ENCODE measurements at places on chromosomes 1 and 21. TPM values are rescaled to one million over a fixed set of nuclear protein-coding genes. Genes with fewer than 3 reads are reported as not detected.

GRCh38 chr1:151568626-151569088 is 28.5 kb downstream of the TUFT1 start:
- no peaks in the 10 kb centered on the region for H3K27me3 ChIP-seq
- H3K36me3 ChIP-seq: no peaks in the 10 kb centered on the region
- peaks cover 4% of the 10 kb centered on the region for H3K4me1 ChIP-seq
- no peak for DNase-seq
- H3K27ac ChIP-seq: peak overlapping the region; percentile 54
- no peak overlapping the region for H3K4me3 ChIP-seq

DNA sequence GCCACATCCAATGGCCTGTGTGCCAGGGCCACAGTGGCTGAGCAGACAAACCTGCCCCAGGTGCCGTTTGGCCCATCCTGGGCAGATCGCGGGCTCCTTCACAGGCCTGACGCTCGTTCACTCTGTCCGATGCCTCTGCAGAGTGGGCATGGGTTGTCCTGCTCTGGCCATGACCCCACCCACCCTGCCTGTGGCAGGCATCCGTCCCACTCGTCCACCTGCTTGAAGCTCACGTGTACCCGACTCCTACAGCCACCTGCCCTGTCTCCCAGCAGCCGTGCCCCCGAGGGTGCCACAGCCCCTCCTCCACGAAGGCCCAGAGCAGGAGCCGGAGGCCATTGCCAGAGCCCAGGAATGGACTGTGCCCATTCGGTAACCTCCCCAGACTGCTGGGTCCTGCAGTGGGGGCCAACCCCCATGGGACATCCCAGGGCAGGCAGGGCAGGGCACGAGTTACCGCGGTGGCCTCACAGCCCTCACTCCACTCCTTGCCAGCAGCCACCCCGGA is 41.9 kb downstream of the TRIM11 start:
- H3K36me3 ChIP-seq: no peaks in the 10 kb centered on the region
- H3K27me3 ChIP-seq: no peaks in the 10 kb centered on the region
- no peak overlapping the region for H3K27ac ChIP-seq
- no peak for DNase-seq
- H3K4me3 ChIP-seq: no peak overlapping the region
- no peaks in the 10 kb centered on the region for H3K4me1 ChIP-seq

- peak within 1 kb of the TSS; percentile 97 for H3K4me3 ChIP-seq
- peak within 1 kb of the TSS; percentile 99 for H3K27ac ChIP-seq
- H3K4me1 ChIP-seq: peaks cover 33% of the 10 kb centered on the region
- no peaks in the 10 kb centered on the region for H3K27me3 ChIP-seq
- H3K36me3 ChIP-seq: peaks cover 3% of the 10 kb centered on the region
These were observed at the start of gene PRKACB for GRCh38 chr1:84143796-84144565. Gene PRKACB (plus strand): TSS chr1:84144271. CDS start chr1:84144362, 91 bp downstream.

DNA sequence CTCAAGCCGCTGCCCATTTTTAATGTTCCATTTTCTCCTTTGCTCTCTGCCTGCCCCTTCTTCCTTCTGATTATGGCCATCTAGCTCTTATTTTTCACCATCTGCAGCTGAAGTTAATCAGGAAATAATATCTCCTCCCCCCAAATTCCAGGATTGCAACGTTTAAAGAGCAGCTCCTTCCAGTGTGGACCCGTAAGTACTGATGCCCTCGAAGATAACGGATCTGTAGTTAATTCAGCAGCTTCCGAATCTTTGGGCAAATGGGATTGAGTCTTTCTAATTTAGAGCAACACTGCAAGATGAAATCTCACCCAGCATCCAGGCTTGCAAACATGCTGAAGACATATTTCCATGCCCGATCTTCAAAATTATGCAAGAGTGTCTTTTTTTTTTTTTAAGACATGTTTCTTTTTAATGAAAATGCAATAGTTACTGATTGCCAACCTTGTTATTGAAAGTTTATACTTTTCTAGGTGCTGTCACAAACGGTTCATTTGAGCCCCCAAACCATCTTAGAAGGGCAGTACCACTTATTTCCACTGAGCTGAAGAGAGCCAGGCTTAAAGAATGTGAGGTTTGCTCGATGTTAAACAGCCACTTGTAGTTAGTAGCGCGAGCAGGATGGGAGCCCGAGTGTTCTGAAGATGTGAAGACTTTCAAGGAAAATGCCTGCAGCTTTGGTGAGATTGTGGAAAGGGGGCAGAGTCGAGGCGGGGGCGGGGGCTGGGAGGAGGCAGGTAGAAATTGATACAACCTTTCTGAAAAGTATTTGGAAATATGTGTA is 10.9 kb upstream of the RCAN3 start:
- H3K4me1 ChIP-seq: peaks cover 34% of the 10 kb centered on the region
- H3K27me3 ChIP-seq: no peaks in the 10 kb centered on the region
- peak overlapping the region; percentile 32 for H3K27ac ChIP-seq
- no peak overlapping the region for H3K4me3 ChIP-seq

DNA sequence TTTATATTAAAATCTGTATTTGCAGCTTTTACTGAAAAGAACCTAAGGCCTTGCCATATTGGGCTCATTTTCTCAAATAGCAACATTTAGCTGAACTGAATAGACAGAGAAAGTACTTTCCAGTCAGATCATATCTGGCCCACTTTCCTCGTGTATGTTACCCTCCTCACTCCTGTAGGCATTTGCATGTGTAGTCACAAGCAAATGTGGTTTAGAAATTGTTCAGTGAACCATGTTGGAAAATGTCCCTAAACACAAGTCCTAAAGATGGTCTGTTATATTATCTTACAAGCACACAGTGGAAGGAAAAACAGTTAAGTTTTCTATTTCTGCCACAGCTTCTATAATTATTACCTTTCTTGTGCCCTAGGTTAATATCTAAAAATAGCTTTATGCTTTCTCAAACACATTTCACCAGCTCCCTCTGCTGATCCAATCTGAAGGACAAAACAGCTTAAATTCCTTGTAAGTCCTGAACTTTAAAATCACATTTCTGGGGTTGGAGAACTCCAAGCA is 606 bp upstream of the FMO4 start:
- no peaks in the 10 kb centered on the region for H3K36me3 ChIP-seq
- H3K27me3 ChIP-seq: no peaks in the 10 kb centered on the region
- peak overlapping the region; percentile 86 for H3K27ac ChIP-seq
- H3K4me1 ChIP-seq: peaks cover 14% of the 10 kb centered on the region
- DNase-seq: no peak

- H3K4me3 ChIP-seq: no peak overlapping the region
- no peaks in the 10 kb centered on the region for H3K36me3 ChIP-seq
- no peaks in the 10 kb centered on the region for H3K4me1 ChIP-seq
- no peak overlapping the region for H3K27ac ChIP-seq
These were observed 78.3 kb downstream of the PGM1 start for GRCh38 chr1:63671514-63671913.

DNA sequence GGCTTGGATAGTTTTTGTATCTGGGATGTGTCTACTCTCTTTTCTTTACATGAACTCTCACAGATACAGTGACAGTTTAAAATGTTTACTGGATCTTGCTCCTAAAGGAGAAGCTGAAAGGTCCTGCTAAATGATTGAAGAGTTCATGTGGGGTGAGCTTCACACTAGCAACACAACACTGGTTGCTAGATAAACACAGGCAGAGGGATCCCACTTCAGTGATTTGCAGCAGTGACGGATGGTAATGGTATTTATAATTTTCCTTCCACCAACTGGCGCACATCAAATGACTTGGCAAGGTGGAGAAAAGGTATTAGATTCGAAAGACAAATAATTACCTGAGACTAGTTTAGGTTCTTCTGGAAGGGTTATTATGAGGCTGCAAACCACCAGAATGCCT is 270.2 kb downstream of the TBX15 start:
- no peaks in the 10 kb centered on the region for H3K27me3 ChIP-seq
- no peak overlapping the region for H3K27ac ChIP-seq
- H3K4me3 ChIP-seq: no peak overlapping the region
- H3K4me1 ChIP-seq: no peaks in the 10 kb centered on the region
- H3K36me3 ChIP-seq: no peaks in the 10 kb centered on the region

DNA sequence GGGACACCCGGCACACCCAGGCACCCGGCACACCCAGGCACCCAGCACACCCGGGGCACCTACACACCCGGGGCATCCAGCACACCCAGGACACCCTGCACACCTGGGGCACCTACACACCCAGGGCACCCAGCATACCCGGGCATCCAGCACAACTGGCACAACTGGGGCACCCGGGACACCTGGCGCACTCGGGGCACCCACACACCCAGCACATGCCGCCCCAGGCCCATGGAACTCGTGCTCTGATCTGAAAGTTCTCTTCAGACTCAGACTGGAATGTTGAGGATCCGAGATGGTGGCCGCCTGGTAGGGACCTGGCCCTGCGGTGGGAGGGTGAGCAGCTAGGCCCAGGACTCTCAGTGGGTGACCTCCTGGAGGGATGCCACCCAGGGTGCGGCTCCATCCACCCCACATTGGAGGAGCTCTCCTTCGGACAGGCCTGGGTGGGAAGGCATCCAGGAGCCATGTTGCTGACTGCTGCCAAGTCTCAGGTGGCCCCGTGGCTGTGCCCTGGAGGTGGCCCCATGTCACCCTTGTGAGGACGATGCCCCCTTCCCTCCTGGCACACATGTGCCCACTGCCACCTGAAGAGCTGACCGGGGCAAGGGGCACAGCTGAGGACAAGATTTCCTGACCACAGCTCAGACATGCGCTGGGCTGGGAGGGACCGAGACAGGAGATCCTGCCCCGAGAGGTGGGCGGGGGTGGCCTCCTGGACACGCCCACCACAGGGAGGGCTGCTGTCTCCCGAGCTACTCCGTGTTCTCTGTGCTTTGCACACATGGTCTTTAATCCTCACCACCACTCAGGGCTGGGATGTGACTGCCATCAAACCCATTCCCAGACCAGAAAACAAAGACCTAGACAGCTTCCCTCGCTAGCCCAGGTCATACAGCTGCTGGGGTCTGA is 37.0 kb downstream of the UBE2G2 start:
- no peaks in the 10 kb centered on the region for H3K27me3 ChIP-seq
- H3K4me1 ChIP-seq: peaks cover 26% of the 10 kb centered on the region
- peak overlapping the region; percentile 91 for H3K27ac ChIP-seq

DNA sequence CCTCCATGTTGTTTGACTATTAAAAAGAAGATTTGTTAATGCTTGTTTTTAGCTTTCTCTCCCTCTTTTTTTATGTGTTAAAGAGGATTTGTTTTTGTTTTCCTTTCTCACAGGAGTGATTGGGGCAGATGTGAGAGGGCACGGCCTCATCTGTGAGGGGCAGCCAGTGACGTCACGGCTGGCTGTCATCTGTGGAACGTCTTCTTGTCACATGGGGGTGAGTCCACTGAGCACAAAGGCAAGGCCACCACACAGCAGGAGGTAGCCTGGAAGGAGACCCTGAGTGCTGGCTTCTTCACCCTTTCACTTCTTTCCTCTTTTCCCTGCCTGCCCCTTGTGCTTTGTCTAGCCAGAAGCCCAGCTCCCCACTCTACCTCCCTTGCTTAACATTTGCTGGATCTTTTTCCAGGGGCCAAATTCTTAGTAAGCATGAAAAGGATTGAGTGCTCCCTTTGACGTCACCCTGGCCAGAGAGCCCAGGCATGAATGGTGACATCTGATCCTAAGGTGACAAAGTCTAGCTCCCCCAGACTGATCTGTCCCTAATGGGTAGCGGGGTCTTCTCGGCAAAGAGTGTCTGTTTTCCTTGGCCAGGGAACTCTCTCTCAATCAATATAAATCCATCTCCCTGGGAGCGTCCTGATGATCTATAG is 257.2 kb downstream of the FGGY start:
- no peak for DNase-seq
- H3K27ac ChIP-seq: no peak overlapping the region
- no peaks in the 10 kb centered on the region for H3K27me3 ChIP-seq
- no peaks in the 10 kb centered on the region for H3K4me1 ChIP-seq
- H3K36me3 ChIP-seq: peaks cover 3% of the 10 kb centered on the region
- no peak overlapping the region for H3K4me3 ChIP-seq

- no peak overlapping the region for H3K27ac ChIP-seq
- H3K36me3 ChIP-seq: peaks cover 30% of the 10 kb centered on the region
- H3K4me3 ChIP-seq: no peak overlapping the region
- no peak for DNase-seq
- no peaks in the 10 kb centered on the region for H3K4me1 ChIP-seq
These were observed 58.7 kb downstream of the NRDC start for GRCh38 chr1:51819810-51820209.

The SPOCD1 gene
- total RNA-seq: 0.08 TPM

The TNNT2 gene
- not detected for total RNA-seq

The BMP8A gene
- total RNA-seq: not detected

The OR6N1 gene
- total RNA-seq: not detected

The TAS1R1 gene
- not detected for total RNA-seq

All from activated CD4-positive, alpha-beta T cell treated with anti-CD3 and anti-CD28 coated beads, Interleukin-2, amount 10 ng/mL, durations not matched to agents 7 days and 5 days (primary cell).